ENCODE measurements at places on chromosomes 1 and 21.

GRCh38 chr1:48069662-48070395, 72.6 kb upstream of the TRABD2B start:
- DNase-seq, result no peak

- DNase-seq, result no peak
These were observed 19.8 kb downstream of the ESPN start for GRCh38 chr1:6444377-6444776.

- no peak for DNase-seq
These were observed 27.1 kb downstream of the MAEL start for GRCh38 chr1:167016100-167016750.

DNA sequence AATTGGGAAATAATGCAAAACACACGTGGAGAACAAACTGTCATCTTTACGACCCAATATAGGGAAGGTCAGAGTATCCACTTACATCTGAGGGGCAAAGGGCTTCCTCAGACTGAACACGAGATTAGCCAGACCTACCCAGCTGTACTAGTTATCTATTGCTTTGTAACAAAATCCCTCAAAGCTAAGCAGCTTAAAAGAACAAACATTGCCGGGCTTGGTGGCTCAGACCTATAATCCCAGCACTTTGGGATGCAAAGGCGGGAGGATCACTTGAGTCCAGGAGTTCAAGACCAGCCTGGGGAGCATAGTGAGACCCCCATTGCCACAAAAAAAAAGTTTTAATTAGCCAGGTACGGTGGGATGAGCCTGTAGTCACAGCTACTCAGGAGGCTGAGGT, 262.8 kb downstream of the LTN1 start:
- no peak for DNase-seq

DNA sequence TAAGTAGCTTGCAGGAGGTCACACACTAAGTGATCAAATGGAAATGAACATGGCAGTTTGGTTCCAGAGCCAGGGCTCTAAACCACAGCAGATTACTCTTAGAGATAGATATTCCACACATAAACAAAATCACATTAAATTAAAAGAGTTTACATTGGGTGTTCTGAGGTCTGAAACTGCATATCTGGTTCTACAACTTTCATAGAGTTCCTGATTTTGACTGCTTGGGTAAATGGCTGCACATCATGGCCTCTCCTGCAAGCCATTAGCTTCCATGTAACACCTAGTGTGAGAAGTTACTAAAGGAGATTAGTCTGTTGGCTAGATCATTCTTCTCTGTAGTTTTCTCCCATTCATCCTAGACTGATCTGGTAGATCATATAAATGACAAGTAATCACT, 12.8 kb upstream of the XCL2 start:
- no peak for DNase-seq

- no peak for DNase-seq
These were observed 12.6 kb downstream of the FNDC5 start for GRCh38 chr1:32858136-32858535.

DNA sequence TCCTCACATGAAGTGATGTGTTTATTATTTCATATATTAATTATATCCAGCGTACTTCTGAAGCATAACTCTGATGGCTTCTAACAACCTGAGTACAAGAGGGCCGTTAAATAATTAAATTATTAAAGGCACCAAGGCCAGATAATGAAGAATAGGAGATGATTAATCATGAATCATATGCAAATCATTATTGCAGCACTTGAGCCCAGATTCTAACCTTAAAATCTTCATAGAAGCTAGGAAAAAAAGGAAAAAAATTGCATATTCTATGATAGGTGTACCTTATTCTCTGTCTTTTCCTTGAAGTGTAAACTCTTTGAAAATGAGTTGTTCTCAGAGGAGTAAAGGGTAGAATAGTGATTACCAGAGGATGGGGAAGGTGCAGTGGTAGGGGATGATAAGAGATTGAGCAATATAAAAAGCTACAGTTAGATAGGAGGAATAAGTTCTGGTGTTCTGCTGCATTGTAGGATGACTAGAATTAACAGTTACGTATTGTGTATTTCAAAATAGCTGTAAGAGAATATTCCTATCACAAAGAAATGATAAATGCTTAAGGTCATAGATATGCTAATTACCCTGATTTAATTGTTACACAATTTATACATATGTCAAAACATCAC, 51.1 kb downstream of the SWT1 start:
- no peak for DNase-seq

DNA sequence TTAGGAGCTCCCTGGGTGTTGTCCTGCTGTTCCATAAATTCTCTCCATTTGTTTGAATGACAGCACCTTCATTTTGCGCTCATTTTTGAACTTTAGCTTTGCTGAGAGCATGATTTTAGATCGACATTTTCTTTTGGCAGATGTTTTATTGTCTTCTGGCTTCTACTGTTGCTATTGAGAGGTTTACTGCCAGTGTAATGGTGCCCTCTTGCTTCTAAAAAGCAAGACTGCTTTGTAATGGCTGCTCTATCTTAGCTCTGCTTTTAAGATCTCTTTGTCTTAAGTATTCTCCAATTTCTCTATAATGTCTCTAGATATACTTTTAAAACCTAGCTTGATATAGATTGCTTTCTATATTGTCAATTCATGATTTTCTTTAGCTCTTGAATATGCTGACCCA, 27.8 kb downstream of the THEM4 start:
- DNase-seq, result no peak

DNA sequence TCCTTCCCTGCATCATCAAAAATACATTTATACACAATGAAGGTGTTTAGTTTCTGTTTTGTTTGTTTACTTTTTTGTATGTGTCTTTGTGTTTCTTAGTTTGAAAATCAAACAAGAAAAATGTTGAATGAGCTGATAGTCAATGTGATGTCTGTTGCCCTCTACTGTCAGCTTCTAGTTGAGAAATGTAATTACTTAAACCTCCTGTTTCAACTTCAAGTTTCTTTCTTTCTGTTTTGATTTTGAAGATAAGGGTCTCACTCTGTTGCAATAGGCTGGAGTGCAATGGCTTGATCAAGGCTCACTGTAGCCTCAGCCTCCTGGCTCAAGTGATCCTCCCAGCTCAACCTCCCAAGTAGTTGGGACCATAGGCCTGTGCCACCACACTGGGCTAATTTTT, 37.5 kb downstream of the SPTA1 start:
- DNase-seq, result no peak

GRCh38 chr1:176744142-176744541, 281.2 kb downstream of the PAPPA2 start:
- DNase-seq, result no peak

DNA sequence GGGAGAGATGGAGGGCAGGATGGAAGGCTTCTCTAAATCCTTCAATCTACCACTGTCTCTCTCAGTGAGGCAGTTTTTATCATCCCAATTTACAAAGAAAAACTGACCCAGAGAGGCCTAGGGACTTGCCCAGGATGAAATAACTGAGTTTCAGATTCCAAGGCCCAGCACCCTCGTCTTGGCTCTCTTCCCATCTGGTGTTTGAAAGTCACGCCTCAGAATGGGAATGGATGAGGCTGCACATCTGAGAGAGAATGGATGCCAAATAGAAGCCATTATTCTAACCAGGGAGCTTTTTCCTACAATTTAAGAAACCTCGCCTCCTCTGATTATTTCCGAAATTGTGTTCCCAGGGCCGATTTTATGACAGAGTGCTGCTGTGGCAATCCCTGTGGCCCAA, 10.6 kb upstream of the KCNN3 start:
- DNase-seq, result no peak

DNA sequence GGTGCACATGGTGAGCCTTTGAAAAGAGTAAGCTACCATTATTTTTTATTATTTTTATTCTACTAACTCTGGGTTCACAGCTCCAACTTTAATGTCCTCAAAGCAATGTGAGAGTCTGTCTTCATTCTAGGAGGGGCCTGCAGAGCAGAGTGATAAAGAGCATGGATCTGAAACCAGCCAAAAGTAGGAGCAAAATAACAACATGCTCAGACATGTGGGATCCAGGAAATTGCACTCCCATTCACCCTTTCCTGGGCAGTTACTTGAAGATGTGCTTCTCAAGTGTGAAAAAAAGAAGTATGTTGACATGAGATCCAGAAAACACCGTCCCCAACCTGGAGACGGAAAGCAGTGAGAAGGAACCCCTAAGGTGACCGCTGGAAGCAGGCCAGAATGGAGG, 8.7 kb upstream of the LIN28A start:
- no peak for DNase-seq

- DNase-seq, result no peak
These were observed 675.0 kb downstream of the USP25 start for GRCh38 chr21:16404776-16405175.

- DNase-seq, result no peak
These were observed 76.2 kb upstream of the ANGPTL1 start for GRCh38 chr1:178946855-178947676.

DNA sequence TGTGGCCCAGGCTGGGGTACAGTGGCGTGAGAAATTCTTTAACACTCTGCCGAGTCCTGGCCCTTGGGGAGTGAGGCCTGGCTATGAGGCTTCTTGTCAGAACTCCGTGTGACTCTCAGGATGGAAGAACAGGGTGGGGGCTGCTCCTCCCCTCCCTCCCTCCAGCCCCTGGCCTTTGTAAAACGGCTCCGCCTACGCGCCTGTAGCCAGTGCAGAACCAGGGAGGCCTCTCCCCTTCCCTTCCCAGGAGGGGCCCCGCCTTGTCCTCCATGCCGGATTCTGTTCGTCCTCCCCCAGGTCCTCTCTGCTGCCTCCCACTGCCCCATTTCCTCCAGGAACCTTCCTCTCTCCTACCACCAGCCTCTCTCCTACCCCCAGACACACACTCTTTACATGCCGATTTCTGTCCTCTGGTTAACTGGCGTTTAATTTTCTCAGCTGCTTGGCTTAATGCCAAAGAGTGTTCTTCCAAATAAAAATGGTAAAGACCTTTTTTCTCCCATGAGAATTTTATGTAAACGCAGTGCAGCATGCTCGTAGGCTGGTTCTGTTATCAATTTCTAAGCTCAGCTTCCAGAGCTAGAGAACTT, 21.0 kb downstream of the PDE9A start:
- no peak for DNase-seq

DNA sequence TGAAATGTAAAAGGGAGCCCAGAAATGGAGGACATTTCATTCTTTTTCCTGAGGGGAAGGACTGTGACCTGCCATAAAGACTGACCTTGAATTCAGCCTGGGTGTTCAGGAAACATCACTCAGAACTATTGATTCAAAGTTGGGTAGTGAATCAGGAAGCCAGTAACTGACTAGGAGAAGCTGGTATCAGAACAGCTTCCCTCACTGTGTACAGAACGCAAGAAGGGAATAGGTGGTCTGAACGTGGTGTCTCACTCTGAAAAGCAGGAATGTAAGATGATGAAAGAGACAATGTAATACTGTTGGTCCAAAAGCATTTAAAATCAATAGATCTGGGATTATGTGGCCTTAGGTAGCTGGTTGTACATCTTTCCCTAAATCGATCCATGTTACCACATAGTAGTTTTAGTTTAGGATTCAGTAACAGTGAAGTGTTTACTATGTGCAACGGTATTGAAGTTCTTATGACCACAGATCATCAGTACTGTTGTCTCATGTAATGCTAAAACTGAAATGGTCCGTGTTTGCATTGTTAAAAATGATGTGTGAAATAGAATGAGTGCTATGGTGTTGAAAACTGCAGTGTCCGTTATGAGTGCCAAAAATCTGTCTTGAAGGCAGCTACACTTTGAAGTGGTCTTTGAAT, 2.9 kb downstream of the RGS2 start:
- DNase-seq, result no peak

DNA sequence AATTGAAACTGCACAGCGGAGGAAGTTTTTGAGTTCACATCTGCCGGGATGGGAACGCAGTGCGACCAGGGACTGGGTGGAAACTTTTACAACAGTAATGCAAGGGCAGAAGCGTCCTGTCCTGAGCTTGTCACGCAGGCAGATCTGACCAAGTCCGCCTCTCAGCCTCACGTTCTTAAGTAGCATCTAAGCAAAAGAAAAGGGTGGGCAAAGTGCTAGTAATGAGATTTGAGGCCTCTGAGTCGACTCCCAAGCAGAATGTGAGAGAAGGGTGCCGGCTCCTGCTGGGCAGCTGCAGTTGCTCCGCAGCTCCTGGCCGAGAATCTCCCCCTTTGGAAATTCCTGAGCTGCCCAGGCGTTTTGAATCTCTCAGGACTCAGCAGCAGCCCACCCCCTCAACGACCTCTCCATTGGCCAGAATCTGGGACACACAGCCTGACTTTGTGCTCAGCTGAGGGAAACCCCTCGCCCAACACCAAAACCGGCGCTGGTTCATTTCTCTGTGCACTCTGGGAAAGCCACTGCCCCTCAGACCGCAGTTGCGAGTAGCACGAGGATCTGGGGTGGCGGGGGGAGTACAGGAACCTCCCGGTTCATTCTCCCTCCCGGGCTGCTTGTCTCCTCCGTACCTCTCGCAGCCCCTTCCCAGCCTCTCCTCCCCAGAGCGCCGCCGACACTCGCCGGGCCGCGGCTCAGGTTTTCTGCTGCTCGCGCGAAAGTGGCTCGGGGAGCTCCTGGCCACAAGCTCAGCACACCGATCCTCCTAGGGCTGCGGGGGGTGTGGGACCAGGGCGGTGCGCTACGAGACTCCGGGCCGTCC, 913 bp upstream of the S1PR1 start:
- peak; percentile 40 for DNase-seq

DNA sequence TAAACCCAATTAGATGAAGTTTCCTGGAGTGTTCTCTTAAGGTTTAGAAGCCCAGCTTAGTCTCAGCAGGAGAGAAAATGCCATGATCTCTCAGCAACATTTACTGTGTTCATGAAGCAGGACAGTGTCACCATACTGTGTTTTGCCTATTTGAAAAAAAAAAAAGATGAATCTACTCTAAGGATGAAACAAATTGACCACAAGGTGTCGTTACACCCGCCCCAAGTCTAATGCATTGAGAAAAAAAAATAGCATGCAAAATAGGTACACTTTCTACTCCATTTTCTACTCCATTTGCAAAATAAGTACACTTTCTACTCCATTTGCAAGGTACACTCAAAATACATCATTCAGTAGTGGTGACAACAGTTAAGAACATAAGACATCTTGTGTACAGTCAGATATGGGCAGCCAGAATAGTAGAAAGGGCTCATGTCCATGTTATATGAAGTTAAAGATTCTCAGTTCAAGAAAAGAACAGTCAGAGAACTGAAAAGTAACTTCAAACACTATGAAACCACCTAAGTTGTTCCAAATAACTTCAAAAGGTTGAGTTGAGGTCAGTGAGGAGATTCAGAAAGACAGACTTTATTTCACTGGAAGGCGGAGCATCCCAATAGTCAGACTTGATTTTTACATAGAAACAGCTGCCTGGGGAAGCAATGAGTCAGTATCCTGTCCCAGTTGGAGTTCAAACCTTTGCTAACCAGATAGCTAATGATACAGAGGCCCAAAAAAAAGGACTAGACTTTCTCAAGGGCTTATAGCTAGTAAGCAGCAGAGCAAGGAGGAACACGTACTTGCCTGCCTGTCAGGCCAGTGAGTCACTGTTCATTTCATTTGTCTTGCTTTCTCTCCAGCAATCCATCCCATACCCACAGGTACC, 13.3 kb downstream of the PLPPR5 start:
- DNase-seq, result peak; percentile 34

DNA sequence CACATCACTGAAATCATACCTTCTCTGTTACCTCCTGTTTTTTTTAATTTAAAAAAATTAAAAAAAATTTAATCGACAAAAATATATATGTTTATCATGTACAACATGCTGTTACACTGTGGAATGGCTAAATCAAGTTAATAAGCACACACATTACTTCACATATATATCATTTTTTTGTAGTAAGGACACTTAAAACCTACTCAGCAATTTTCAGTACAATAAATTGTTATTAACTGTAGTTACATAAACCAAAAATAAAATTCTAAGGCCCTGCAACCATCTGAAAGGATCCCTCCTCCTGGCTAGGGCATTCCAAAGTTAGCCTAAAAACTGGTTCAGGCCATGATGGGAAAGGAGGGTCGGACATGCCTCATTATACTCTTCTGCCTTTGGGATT, 23.6 kb upstream of the COQ8A start:
- no peak for DNase-seq

GRCh38 chr1:60984062-60984799, 98.1 kb upstream of the NFIA start:
- DNase-seq, result peak; percentile 16

Measured in AG08396 (cell line).